ENCODE measurements at places on chromosomes 6 and 20.

- DNase-seq = no peak
Measured at GRCh38 chr20:49909499-49910339, 5.6 kb downstream of the SPATA2 start.

DNA sequence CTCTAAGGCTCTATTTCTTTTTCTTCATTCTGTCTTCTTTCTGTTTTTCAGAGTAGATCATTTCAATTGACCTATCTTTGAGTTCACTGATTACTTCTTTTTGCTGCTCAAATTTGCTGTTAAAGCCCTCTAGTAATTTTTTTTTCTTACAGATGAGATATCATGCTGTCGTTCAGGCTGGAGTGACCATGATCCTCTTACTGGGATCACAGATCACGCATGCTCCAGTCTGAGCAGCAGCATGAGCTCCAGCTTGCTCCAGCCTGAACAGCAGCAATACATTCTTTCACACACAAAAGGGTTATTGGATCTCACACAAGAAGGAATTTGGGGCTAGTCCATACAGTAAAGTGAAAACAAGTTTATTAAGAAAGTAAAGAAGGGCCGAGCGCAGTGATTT is 12.3 kb upstream of the TRIM38 start:
- DNase-seq = no peak

DNA sequence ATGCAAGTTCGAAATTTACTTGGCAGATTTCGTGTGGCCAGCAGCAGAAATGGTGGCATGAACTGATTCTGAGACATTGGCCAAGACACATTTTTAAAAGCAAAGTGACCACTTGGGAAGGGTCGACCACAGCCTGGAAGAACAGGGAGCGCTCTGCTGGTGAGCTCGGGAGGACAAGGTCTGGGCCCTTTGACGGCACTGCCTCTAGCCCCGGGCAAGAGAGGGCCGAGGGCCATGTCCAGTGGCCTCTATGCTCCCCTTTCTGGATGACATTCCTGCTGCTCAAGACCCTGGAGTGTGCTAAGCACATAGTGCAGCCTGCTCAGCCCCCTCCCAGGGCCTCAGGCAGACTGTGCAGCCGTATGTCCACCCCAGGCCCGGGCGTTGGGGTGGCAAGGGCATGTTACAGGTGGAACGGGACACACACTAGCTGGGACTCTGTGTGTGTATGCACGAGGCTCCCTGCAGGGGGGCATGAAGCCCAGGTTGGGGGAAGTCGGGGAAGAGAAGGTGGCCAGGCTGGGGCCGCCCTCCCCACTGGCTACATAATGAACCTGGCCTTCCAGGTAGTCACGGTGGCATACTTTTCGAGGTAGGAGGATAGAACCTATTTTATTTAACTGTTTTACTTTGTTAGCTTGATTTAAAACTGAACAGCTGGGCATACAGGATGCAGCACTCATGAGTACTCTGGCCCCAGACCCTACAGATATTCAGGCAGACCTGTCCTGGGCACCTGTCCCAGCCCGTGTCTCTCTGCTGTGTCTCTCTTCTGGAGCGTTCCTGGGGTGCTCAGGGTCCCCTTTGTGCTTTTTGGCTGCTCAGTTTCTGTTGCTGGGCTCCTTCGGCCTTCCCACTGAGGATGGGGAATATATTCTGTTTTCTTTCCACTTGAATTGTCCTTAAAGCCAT is 6.4 kb downstream of the SYNJ2 start:
- no peak for DNase-seq

- no peak for DNase-seq
Measured at GRCh38 chr6:16743664-16744210, 17.5 kb downstream of the ATXN1 start.

GRCh38 chr6:151119823-151120524 is 119.8 kb upstream of the AKAP12 start:
- no peak for DNase-seq

- peak; percentile 54 for DNase-seq
Measured at GRCh38 chr6:144013486-144013909, 5.4 kb upstream of the PLAGL1 start.

- DNase-seq = no peak
Measured at GRCh38 chr20:24991897-24992486, 559 bp downstream of the APMAP start.

- no peak for DNase-seq
Measured at GRCh38 chr6:101517632-101518031, 124.1 kb downstream of the GRIK2 start.

- DNase-seq = no peak
Measured at GRCh38 chr6:6191476-6191875, 129.0 kb downstream of the F13A1 start.

DNA sequence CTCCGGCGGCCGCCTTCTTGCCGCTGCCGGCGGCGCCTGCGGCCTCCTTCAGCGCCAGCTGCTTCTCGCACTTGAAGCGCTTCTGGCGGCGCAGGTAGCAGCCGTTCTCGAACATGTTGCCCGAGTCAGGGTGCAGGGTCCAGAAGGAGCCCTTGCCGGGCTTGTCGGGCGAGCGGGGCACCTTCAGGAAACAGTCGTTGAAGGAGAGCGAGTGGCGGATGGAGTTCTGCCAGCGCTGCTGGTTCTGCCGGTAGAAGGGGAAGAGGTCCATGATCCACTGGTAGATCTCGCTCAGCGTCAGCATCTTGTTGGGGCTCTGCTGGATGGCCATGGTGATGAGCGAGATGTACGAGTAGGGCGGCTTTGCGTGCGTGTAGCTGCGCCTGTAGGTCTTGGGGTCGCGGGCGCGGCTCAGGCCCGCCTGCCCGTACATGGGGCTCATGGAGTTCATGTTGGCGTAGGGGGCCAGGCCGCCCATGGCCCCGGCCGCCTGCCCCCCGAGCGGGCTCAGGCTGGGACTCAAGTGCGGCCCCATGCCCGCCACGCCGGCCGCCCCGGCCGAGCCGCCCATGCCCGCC is 1.9 kb downstream of the FOXA2 start:
- no peak for DNase-seq
